ENCODE measurements at places on chromosomes 3 and 15.

GRCh38 chr3:117892431-117892841 lies 1142.2 kb downstream of the IGSF11 start:
- DNase-seq: no peak

GRCh38 chr3:111585217-111585616 lies 9.9 kb downstream of the ZBED2 start:
- no peak for DNase-seq

GRCh38 chr15:89829616-89830440 lies 15.2 kb upstream of the ANPEP start:
- no peak for DNase-seq

GRCh38 chr3:57793737-57794187 lies 37.7 kb downstream of the SLMAP start:
- no peak for DNase-seq

DNA sequence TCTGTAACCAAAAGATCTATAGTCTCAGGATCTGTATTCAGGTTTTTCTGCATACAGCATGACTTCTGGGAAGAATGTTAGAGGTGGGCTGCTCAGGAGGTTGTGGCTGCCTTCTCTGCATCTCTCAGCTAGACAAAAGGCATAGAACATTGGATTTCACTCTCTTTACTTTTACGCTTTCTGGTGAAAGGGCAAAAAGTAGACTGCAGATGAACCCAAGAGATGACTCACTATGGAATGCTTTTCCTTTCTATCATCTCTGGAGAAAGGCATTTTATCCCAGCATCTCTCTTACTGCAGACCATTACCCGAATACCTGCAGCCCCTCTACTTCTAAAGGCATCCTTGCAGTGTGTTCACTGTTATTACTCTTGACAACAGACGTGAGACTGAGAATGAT lies 222.2 kb downstream of the WNT5A start:
- no peak for DNase-seq

GRCh38 chr3:162769564-162769963 lies 1273.0 kb downstream of the OTOL1 start:
- DNase-seq: no peak

DNA sequence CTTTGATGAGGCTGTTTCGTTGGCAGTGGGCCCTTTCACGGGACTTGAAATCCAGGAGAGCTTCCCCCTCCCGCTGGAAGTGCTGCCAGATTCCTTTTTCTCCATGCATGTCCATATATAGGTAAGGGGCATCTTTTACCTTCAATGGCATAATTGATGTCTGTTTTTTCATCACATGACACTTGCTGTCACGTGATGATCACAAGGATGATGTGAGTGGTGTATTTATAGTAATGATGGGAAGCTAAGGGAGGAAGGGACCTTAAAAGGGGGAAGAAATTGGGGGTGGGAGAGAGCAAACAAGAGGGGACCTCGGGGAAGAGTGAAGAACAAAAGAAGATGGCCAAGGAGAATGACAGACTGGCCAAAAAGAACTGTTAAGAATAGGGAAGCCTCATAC lies 11.3 kb upstream of the SUSD5 start:
- DNase-seq: no peak
